ENCODE measurements at places on chromosomes 2 and 18. TPM values are rescaled to one million over a fixed set of nuclear protein-coding genes. Genes with fewer than 3 reads are reported as not detected.

DNA sequence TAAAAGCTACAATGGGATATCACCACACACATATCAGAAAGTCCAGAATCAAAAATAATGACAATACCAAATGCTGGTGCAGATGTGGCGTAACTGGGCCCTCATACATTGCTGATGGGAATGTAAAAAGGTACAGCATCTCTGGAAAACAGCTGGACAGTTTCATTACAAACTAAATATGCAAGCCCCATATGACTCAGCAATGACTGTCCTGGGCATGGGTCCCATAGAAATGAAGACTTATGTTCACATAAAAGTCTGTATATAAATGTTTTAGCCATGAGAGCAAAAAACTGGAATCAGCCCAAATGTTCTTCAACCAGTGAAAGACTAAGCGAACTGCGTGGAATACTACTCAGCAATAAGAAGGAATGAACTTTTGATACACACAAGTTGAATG is 56.7 kb downstream of the ALPK2 start:
- no peaks in the 10 kb centered on the region for H3K36me3 ChIP-seq
- no peaks in the 10 kb centered on the region for H3K27me3 ChIP-seq
- DNase-seq: no peak
- no peaks in the 10 kb centered on the region for H3K4me1 ChIP-seq
- H3K27ac ChIP-seq: no peak overlapping the region
- H3K4me3 ChIP-seq: no peak overlapping the region

GRCh38 chr18:53152476-53152875 is 812.5 kb downstream of the DCC start:
- no peaks in the 10 kb centered on the region for H3K36me3 ChIP-seq
- H3K27me3 ChIP-seq: no peaks in the 10 kb centered on the region
- H3K4me3 ChIP-seq: no peak overlapping the region
- H3K4me1 ChIP-seq: no peaks in the 10 kb centered on the region

- no peak overlapping the region for H3K4me3 ChIP-seq
- no peaks in the 10 kb centered on the region for H3K27me3 ChIP-seq
- H3K4me1 ChIP-seq: no peaks in the 10 kb centered on the region
Measured at GRCh38 chr2:66545258-66545657, 110.3 kb downstream of the MEIS1 start.

DNA sequence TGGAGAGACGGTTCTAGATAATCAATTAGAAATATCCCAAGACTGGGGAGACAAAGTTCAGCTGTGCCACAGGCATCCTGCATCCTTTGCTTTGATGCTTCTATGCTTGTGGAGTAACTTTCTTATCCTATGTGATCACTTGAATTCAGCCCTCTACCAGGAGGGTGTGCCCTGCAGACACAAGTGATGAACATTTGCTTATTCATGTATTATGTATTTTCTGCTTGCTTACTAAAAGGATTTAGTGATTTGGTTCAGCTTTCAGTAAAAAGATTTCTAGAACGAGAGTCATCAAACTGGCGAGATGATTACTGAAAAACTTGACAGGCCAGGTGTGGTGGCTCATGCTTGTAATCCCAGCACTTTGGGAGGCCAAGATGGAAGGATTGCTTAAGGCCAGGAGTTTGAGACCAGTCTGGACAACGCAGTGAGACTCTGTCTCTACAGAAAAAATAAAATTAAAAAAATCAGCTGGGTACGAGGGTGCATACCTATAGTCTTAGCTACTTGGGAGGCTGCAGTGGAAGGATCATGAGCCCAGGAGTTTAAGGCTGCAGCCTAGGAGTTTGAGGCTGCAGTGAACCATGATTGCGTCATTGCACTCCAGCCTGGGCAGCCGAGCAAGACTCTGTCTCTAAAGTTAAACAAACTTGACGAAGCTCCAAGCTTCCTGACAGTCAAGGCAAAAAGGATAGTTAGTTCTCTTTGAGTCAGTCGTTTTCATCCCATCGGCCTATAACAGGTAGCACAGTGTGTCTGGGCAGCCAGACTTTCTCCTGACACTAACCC is 13.3 kb downstream of the HK2 start:
- H3K4me3 ChIP-seq: no peak overlapping the region
- no peak for DNase-seq
- H3K4me1 ChIP-seq: peaks cover 90% of the 10 kb centered on the region
- no peaks in the 10 kb centered on the region for H3K27me3 ChIP-seq
- H3K27ac ChIP-seq: peak overlapping the region; percentile 28

DNA sequence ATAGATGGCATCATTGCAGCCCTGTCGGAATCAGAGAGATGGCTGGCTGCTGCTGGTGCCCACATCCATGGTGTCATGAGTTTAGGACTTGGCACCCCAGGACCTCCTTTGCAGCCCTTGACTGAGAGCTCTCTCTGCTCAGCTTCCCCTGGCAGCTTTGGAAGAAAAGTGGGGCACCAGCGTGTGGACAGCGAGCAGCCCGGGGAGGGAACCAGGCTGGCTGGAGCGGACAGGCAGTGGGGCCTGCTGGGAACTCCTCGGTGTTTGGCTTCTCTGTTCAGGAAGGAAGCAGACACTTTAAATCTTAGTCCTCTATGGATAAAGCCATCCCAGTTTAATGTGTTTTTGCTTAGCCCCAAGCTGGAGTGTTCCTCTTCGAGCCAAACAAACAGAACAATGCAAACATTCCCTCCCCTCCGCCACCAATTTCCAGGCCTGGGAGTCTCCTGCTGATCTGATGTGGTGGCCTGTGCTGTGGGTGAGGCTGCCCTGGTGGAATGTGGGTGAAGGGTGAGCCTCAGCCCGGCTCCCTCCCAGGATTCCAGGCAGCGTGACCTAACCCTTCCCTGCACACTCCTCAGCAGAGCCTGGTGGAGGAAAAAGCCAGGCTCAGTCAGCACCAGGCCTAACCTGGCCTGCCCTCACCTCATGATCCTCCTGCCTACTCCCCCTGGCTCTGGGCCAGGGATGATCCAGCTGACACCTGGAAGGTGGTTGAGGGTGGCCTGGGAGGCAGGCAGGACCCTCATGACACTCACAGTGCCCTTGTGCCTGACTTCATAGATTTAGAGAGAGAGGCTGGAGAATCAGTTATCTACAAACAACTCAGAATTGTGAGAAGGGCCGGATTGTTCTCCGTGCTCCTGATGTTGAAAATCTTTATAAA is 21.6 kb upstream of the ITGB6 start:
- H3K4me1 ChIP-seq: peaks cover 28% of the 10 kb centered on the region
- no peaks in the 10 kb centered on the region for H3K27me3 ChIP-seq

GRCh38 chr2:17171446-17172049 is 346.7 kb downstream of the RAD51AP2 start:
- no peaks in the 10 kb centered on the region for H3K36me3 ChIP-seq
- no peaks in the 10 kb centered on the region for H3K27me3 ChIP-seq
- DNase-seq: no peak
- H3K27ac ChIP-seq: no peak overlapping the region

GRCh38 chr2:114609801-114610200 is 167.4 kb downstream of the DPP10 start:
- H3K4me1 ChIP-seq: no peaks in the 10 kb centered on the region
- H3K27ac ChIP-seq: no peak overlapping the region
- no peak for DNase-seq
- H3K4me3 ChIP-seq: no peak overlapping the region
- H3K36me3 ChIP-seq: no peaks in the 10 kb centered on the region

- H3K4me3 ChIP-seq: no peak overlapping the region
- no peak for DNase-seq
- no peaks in the 10 kb centered on the region for H3K4me1 ChIP-seq
Measured at GRCh38 chr18:54957996-54958395, 1.3 kb downstream of the CCDC68 start.

DNA sequence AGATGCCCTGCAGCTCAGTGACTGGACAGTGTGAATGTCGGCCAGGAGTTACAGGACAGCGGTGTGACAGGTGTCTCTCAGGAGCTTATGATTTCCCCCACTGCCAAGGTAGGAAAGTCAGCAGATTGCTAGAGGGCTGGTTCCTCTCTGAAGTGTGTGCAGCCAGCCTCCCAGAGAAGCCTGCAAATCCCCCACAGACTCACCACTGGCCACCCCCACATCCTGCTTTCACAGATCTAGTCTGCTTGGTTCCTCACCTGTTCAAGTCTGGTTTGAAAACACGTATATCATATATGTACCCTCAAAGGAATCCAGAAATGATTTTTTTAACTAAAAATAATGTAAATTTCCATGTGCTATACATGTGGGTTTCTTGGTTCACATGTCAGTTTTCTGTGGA is 121.1 kb downstream of the LAMA3 start:
- peak; percentile 20 for DNase-seq
- no peaks in the 10 kb centered on the region for H3K27me3 ChIP-seq
- peaks cover 13% of the 10 kb centered on the region for H3K4me1 ChIP-seq
- no peak overlapping the region for H3K27ac ChIP-seq

DNA sequence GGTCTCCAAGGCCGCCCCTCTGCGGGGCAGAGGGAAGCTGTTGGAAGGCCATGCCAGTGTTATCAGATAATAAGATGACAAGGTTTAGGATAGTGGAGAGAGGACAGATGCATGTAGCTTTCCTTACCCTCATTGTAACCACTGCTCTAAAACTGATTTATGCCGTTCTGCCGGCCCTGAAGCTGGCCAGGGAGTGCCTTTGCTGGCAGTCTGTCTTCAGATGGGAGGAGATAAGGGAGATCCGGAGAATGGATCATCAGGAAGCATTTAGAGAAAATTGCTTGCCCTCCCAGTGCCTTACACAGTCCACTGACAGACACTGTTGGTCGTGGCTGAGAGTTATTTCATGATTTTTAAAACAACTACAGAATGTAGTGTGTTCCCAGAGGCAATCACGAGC is 35.4 kb upstream of the MYO3B start:
- no peak overlapping the region for H3K27ac ChIP-seq
- H3K36me3 ChIP-seq: no peaks in the 10 kb centered on the region
- DNase-seq: no peak
- H3K4me1 ChIP-seq: no peaks in the 10 kb centered on the region
- H3K27me3 ChIP-seq: no peaks in the 10 kb centered on the region

GRCh38 chr2:168220965-168221819 is 26.2 kb downstream of the STK39 start:
- H3K27ac ChIP-seq: no peak overlapping the region
- no peak for DNase-seq
- H3K4me3 ChIP-seq: no peak overlapping the region
- H3K36me3 ChIP-seq: no peaks in the 10 kb centered on the region

DNA sequence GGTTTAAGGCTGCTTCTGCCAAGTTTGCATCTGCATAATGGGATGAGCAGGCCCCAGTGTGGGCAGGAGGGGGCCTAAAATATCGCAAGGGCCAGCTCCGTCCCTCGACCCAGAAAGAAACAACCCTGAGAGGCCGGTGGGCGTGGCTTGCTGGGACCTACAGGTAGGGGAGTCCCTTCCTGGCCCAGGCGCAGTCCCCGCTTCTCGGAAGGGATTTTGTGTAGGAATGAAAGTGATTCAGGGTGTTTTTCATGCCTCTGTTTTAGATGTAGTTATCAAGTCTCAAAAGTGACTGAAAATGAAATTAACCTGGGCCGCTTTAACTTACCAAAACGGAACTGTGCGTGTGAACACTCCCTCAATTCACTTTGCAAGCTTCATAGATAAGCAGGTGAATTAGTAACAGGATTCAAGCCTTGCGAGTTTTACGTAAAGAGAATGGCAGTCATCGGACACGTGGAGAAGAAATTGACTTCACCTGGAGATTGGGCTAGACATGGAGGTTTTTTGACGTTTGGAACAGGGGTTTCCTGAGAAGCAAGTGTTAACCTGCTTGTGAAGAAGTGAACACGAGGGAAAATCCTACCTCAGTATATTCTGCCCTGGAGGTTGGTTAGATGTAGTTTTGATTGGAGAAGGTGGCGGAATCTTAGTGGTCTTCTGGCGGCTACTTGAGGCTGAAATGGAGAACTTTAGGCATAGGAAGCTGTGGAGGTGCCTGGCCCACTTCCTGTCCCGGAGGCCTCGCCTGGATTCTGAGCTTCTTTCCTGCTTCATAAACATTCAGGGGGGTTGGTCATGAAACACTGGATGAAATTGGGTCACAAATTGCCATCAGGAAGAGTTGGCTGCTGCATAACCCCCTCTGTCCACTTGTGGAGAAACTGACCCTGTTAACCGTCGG is 1.7 kb downstream of the NCK2 start:
- no peaks in the 10 kb centered on the region for H3K36me3 ChIP-seq
- peaks cover 75% of the 10 kb centered on the region for H3K4me1 ChIP-seq
- H3K27ac ChIP-seq: peak overlapping the region; percentile 78
- peak overlapping the region; percentile 78 for H3K4me3 ChIP-seq
- DNase-seq: peak; percentile 87
- H3K27me3 ChIP-seq: no peaks in the 10 kb centered on the region

- no peaks in the 10 kb centered on the region for H3K36me3 ChIP-seq
- no peaks in the 10 kb centered on the region for H3K27me3 ChIP-seq
- H3K4me1 ChIP-seq: no peaks in the 10 kb centered on the region
- H3K27ac ChIP-seq: no peak overlapping the region
Measured at GRCh38 chr2:100163605-100164004, 21.2 kb upstream of the AFF3 start.

Gene ITGB6
- not detected for total RNA-seq

Gene TWIST2
- total RNA-seq: not detected

Gene MYL1
- total RNA-seq: not detected

Gene KCNK3
- total RNA-seq: not detected

Gene FAM110C
- 2.1 TPM for total RNA-seq

Gene IKZF2
- 15.0 TPM for total RNA-seq

Measured in CD4-positive, alpha-beta memory T cell (primary cell).